Left lung (tissue), 14 donors: ENCODE measurements at places on chromosomes 3 and 15. TPM values are rescaled to one million over a fixed set of nuclear protein-coding genes. Genes with fewer than 3 reads are reported as not detected.

Gene COL6A6
- 7.7 TPM for total RNA-seq

Gene PPP1R14D
- total RNA-seq, result not detected

Gene SLC27A2
- 2.0 TPM for total RNA-seq

Gene MAP6D1
- 0.38 TPM for total RNA-seq

Gene GRM2
- 0.21 TPM for total RNA-seq
